ENCODE measurements at places on chromosomes 4 and X.

- no peak for DNase-seq
Measured at GRCh38 chrX:123917069-123917468, 44.4 kb upstream of the STAG2 start.

DNA sequence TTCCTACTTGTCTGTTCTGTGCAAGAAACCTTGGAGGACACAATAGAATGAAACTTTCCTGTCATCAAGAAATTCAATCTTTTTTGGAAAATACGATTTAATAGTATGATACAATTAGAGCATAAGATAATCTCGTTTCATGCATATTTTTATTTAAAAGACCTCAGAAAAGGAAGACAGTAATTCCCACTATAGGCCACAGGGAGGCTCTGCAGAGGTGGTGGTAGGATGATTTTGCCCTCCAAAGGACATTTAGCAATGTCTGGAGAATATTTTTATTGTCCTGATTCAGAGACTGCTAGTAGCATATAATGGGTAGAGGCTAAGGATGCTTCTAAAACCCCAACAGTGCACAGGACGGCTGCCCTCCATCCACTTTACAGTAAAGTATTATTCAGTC is 68.7 kb downstream of the PAK3 start:
- no peak for DNase-seq

GRCh38 chr4:113303315-113303714 is 253.9 kb downstream of the ANK2 start:
- no peak for DNase-seq

GRCh38 chr4:11565899-11566298 is 137.2 kb upstream of the HS3ST1 start:
- no peak for DNase-seq

- DNase-seq, result no peak
Measured at GRCh38 chr4:25486171-25486570, 109.1 kb downstream of the ANAPC4 start.

GRCh38 chrX:85017721-85018120 is 14.0 kb downstream of the APOOL start:
- DNase-seq, result no peak

DNA sequence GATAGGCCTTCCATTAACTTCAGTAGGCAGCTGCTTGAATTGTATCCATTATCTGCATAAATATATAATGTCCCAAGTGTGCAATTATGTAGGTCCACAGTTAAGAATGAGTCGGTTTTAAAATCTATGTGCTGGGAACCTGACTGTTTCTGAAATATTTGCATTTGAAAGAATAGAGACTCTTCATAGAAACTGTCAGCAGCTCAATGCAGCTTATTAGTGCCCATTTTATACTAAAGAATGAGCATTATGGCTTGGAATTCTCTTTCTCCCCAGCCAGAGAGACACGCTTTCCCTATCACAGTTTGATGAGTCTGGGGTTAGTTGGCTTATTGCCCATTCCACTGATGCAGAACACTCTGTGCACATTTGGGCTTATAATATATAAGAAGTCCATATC is 202.0 kb upstream of the PCDH7 start:
- no peak for DNase-seq

- DNase-seq, result no peak
Measured at GRCh38 chrX:48794911-48795515, 6.9 kb upstream of the HDAC6 start.

DNA sequence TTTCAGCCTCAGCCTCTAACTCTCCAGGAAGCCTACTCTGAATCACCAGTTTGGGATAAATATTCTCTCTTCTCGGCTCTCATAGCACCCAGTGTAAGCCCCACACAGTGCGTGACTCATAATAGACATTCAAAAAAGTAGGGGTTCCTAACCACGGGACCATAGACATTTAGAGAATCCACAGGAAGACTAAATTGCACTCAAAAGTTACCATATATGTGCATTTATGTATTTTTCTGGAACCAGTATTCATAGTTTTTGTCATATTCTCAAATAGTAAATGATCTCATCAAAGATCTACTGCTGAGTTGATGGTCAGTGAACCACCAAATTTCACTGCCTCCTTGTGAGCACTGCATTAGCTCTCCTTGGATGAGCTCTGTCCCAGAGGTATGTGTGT is 625.7 kb downstream of the SMARCA1 start:
- DNase-seq, result no peak

DNA sequence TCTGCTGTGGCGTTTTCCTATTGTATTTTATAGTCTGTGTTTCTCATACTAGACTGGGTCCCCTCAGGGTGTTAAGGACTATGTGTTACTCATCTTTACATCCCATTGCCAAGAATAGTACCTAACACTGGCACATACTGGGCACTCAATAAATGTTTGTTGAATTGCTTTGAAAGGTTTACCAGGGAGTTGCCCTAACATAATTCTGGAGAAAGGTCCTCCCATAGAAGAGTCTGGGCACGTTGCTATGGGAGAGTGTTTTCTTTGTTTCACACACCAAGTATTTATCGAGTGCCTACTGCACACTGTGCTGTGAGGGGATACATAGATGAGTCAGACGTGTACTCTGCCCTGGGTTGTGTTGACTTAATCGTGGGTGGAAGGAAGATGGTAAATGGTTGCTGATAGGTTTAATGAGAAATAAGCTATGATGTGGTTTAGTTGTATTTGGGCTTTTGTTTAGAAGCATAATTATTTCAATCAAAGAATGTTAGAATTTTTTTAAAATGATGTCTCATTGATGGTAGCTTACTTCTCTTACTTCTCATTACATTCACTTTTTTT is 42.9 kb downstream of the AFF1 start:
- DNase-seq, result no peak

GRCh38 chr4:41065434-41066006 is 148.8 kb downstream of the APBB2 start:
- no peak for DNase-seq

DNA sequence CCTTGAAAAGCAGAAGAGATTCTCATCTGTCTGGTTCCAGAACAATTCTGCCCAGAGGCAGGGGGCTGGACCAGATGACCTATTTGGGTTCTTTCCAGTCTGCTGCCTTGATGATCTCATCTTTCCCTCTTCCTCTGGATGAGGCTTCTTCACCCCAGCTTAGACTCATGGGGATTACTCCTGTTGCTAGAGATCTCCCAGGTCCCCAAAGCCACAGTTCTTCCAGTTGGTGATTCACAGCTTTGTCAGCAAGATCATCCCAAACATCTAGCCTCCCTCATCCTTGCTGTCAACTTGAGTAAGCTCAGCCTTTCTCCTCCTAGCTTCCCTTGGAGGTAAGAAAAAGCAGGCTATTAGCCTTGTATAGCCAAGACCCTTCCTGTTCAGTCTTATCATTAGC is 64.2 kb upstream of the PJA1 start:
- no peak for DNase-seq

DNA sequence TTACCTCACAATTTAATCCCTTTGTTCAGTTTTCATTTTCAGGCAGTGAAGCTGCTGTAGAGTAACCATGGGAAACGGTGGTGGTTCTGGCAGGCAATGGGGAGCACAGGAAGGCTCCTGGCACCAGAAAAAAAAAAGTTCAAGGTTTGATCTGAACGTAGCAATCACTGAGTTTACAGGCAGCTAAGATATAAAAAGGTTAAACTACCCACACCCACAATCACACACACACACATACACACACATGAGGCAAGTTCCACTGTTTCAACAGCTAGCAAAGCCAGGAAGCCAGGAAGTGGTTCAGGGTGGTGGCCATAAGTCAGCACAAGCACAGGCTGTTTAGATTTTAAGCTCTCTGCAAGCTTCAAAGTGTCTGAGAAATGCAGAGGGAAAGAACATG is at the start of gene SULT1B1:
Gene SULT1B1, minus strand, starts transcription at position 166 of the 400 bp plus-strand sequence. CDS start 5,403 bp downstream, outside the sequence.
- DNase-seq, result peak; percentile 3

GRCh38 chr4:6929812-6930464 is 20.3 kb downstream of the TBC1D14 start:
- DNase-seq, result no peak

GRCh38 chr4:2630556-2631273 is 94.3 kb downstream of the FAM193A start:
- no peak for DNase-seq

GRCh38 chrX:121308276-121308805 is 260.9 kb downstream of the GLUD2 start:
- DNase-seq, result no peak

DNA sequence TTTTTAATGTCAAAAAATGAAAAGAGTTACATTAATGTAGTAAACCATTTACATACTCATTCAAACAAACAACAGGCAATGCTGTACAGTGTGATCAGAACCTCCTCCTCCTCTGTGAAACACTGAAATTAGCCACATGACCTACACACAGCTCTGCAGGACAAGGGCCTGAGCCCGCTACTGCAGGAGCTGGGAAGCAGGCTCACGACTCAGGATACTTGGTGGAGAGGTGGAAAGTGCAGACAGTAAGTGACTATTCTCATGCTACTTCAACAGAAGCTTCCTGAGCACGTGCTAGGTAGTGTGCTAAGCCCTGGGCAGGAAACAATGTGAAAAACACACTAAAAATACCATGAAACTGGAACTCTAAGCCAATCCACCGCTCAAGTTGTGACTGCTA is 56.8 kb downstream of the TAPT1 start:
- DNase-seq, result no peak

DNA sequence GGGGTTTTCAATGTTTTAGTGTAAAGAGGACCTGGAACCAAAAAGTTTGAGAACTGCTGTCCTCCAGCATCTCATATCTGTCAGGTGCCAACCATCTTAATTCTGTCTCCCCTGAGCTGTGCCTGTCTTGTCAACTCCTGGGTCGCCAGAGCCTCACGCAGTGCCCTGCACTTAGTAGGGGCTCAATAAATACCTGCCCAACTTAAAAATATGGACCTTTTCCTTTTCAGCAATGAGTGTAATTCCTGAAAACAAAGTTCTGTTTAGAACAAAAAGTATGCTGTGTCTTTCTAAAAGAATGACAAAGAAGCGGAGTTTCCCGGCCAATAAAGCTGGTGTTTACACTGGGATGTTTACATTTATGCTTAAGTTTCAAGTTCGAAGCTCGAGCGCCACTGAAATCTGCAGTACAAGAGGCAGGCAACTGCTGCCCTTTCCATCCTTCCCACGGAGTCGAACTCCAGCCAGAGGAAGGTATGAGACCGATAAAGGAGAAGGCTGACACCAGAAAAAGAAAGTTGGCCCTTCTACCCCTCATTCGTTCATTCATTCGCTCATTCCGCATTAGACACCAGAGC is 1.1 kb upstream of the HTATSF1 start:
- DNase-seq, result no peak

DNA sequence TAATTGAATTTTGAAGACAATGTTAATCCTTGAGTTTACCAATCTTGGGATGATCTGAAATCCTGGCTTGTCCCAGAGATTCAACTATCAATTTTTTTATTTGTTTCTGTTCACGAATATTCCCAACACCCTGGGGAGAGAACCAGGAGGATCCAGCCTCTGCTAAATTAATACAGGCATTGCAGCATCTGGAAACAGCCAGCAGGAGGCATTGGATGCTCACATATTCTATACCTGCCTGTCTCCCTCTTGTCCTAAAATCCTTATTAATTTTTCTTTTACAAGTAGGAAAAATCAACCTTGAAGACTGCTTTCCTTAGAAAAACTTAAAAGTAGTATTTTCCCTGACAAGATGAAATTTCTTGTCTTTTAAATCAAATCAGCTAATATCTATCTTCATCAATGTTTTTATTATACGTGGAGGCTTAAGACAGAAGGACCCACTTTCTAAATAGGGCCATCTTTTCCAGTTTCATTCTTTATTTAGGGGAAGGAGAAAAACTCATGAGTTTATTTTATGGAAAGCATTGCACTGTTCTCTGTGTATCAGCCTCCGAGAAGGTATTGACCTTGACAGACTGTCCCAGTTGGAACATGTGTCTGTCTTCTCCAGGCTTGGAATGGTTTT is 102.4 kb downstream of the CLNK start:
- DNase-seq, result no peak

GRCh38 chr4:158255727-158256324 is 45.5 kb downstream of the TMEM144 start:
- no peak for DNase-seq

GRCh38 chrX:72381439-72382201 is 75.9 kb upstream of the CITED1 start:
- no peak for DNase-seq

- DNase-seq, result no peak
Measured at GRCh38 chr4:77163641-77164040, 6.6 kb downstream of the CCNG2 start.

DNA sequence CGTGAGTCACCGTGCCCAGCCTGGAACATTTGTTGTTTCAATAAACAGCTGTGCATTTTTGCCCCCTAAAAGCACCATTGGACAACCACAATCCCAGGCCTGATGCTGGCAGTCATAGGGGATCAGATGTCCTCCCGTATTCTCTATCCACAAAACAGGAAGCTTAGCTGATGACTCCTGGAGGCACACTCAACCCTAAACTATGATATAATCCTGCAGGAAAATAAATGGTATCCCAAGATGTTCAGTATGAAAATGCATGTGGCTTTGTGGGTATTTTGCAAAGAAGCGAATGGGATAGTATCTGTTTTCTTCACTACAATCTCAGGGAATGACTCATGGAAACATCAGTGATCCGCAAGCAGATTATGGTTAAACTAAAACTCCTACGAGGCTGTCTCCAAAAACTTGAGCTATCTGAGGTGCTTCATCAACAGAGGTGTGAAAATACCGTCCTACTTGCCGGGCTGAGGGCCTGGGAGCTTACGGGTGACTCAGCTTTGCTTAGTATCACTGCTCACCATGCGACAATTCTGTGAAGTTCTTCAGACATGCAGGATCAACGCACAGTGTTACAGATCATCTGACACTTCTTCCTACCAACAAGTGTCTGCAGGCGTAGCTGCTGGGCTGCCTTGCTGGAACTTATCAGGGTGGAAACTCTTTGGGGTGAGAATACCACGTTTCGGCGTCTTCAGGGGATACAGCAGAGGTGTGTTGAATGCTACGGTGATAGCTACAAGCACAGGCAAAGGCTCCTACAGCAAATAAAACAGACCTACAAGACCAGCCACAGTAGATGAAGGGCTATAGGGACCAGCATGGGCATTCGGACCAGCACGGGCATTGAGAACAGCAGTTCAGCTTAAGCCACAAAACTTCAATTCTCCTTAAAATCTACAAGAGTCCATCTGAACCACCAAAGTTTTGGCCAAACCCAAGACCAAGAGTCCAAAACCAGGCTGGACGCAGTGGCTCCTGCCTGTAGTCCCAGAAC is 148.5 kb downstream of the DHRSX start:
- DNase-seq, result no peak

DNA sequence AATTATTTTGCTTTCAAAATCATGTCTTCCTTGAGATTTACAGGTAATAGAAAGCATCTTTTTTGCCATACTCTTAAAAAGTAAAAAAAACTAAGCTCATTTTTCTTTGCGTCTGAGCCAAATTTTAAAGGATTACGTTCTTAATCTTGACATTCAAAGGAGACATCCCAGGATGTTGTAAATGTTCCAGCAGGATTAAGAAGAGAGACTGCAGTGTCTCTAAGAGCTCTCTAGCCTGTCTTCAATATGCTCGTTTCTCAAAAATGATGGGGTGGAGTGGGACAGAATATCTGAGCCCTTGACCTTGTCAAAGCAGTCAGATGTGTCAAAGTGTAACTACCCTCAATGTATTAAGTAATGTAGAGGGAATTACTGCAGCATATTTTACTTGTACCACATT is 363.3 kb downstream of the PCDH7 start:
- DNase-seq, result no peak
